Activated naive CD8-positive, alpha-beta T cell treated with anti-CD3 and anti-CD28 coated beads, Interleukin-2, amount 50 U/mL, for 16 hours (primary cell): ENCODE measurements at places on chromosomes 3 and 15.

- no peak for DNase-seq
These were observed 13.6 kb downstream of the RASA2 start for GRCh38 chr3:141500397-141500796.

GRCh38 chr3:126936853-126937425 is 46.0 kb upstream of the PLXNA1 start:
- DNase-seq = no peak

GRCh38 chr3:39156421-39156820 is 3.0 kb upstream of the CSRNP1 start:
- no peak for DNase-seq

DNA sequence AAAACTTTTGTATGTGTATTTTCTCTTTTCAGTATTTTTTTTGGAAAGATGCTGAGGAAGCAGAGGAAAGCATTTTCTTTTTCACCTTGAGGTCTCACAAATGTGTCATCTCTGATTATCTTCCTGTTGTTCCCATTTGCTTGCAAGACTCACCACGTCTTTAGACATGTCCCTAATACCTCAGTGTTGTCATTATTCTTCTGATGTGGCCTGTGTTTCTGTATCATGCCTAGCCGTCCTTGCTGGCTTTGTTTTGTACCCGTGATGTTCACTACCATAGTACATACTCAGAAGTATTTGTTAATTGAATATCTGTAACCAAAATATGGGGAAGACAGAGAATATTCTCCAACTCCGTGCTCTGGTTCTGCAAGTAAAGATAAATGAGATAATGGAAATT is 5.0 kb upstream of the P2RY14 start:
- DNase-seq = no peak

- DNase-seq = no peak
These were observed 112.6 kb downstream of the GABRB3 start for GRCh38 chr15:26660241-26660640.

DNA sequence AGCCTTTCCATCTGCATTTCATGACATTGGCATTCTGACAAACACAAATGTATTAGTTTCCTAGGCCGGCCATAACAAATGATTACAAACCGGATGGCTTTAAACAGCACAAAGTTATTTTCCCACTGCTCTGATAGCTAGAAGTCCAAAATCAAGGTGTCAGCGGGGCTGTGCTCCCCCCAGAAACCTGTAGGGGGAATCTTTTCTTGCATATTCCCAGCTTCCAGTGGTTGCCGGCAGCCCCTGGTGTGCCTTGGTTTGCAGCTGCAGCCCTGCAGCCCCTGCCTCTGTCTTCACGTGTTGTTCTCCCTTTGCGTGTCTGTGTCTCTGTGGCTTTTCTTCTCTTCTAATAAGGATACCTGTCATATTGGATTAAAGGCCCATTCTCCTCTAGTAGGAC is 79.0 kb upstream of the CDV3 start:
- no peak for DNase-seq

DNA sequence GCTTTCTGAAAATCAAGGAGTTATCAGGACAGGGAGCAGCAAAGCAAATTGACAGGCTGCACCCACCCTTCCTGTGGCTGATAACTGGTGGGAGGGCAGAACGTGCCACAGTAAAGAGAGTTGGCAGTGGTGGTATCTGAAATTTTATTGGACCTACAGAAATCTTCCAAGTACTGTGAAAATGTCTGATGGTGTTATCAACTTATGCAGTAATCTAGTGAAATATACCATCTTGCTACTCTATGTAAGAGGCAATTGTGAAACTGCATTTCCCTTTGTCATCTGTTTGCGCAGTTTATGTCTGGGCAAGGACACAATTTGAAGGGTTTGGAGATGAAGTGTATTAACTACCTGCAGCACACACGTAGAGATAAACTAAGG is 1.5 kb downstream of the PLCL2 start:
- no peak for DNase-seq

DNA sequence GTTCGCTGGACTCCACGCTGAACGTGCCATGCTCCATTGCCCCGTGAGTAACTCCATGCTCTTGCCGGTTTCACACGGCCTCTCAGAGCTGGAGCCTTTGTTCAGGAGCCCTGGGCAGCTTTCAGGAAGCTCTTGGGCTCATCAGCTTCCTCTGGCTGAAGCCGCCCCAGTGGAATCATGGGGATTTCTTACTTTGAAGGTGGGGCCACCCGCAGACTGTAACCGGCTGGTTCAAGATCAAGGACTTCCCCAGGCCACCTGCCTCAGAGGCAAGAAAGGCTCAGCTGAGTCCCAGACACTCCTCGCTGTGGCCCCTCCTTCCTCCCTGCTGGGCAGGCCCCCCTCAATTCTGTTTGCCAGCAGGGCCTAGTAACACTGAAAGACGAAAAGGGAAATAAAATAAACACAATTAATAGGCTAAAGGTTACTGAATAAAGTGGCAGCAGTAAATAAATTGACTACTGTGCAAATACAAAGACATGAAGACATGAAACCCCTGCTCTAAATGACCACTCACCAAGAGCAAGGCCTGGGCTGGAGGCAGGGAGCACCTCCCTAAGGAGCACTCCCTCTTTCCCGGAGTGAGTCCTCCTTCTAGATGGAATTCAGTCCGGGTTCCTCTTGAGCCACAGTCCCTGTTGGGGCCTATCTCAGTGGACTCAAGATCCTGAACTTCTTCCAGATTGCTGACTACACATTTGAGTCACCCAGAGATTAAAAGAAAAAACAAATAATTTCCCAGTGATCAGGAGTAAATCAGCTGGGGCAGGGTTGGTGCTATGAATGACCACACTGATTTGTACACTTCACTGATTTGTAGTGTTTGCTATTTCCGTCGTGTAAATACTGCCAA is 51.0 kb downstream of the ZDHHC19 start:
- no peak for DNase-seq

DNA sequence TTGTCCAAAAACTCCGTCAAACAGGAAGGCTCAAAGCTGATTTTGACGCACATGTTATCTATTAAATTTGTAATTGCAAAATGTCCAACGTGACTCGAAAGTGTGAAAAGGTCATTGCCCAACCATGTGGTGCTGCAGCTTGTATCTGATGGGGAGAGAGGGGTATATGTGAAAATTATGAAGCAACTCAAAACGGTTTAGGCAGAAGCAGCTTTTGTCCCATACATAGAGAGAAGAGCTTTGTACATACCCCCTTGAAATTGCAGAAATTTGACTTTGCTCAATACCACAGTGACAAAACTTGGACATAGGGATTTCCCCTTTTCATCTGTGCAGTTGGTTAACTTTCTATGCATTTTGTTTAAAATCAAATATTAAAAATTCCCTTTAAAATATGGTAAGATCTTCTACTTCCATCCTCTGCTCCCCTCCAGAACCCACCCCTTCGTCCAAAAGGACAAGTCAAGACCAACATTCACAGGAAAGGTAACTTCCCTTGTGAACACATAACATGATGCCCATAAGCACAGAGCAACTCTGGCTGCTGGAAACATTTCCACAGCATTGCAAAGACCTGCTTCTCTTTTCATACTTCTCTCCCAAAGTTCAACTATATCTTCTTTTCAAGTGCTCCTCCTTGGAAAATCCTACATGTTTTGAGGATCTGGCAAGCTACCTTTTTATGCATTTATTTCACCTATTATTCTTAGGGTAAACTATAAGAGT is 253.7 kb upstream of the THBS1 start:
- no peak for DNase-seq

GRCh38 chr15:82136120-82136519 is 90.3 kb upstream of the MEX3B start:
- DNase-seq = no peak
